ENCODE measurements at places on chromosomes 4 and X.

GRCh38 chr4:188408244-188409030 lies 269.2 kb downstream of the TRIML1 start:
- no peak for DNase-seq

DNA sequence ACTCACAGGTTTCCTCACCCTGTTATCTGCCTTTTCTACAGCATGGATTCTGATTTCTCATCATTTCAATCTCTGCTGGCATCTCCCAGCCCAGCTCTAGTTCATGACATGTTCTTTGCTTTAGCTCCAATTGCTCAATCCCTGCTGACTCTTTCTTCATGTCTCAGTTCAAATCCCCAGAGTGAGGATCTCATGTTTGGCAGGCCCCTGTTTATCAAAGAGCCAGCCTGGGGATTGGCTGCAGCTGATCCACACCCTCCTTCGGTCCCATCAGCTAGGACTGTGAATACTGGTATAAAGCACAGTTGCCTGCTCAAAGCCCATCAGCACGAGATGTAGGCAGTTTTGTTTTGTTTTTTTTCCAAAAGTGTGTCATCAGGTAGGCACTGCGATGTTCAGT lies 14.4 kb upstream of the CC2D2A start:
- no peak for DNase-seq

- DNase-seq = no peak
Measured at GRCh38 chr4:1571165-1572009, 112.7 kb downstream of the FAM53A start.

- DNase-seq = no peak
Measured at GRCh38 chr4:127852661-127853060, 28.0 kb upstream of the PLK4 start.

- no peak for DNase-seq
Measured at GRCh38 chr4:100113096-100113495, 77.2 kb downstream of the DDIT4L start.

- no peak for DNase-seq
Measured at GRCh38 chrX:110268886-110269285, 49.0 kb downstream of the AMMECR1 start.

GRCh38 chr4:113591982-113592381 lies 169.6 kb downstream of the CAMK2D start:
- no peak for DNase-seq

- DNase-seq = no peak
Measured at GRCh38 chrX:112646651-112647050, 33.1 kb downstream of the LHFPL1 start.

DNA sequence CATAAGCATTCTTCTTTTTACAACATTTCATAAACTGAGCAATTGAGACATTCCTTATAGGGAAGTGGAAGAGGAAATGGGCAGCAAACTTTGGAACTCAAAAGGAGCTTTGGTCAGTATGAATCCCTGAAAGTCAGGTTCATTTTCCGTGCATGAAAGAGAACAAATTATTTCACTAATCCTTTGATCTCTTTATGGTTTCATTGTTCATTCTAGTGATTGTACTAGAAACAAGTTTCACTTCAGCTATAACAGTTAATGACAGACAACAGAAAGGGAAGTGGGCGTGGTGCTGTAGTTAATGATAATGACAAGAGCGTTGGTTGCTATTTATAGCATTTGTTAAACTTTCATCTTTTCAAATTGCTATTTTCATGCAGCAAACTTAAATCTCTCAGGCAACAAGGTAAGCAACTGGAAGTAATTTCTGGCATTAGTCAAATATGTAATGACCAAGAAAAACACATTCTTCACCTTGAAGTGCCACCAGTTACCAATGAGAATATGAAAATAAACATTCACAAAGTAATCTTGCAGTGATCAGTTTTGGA lies 98.4 kb downstream of the AREG start:
- no peak for DNase-seq

DNA sequence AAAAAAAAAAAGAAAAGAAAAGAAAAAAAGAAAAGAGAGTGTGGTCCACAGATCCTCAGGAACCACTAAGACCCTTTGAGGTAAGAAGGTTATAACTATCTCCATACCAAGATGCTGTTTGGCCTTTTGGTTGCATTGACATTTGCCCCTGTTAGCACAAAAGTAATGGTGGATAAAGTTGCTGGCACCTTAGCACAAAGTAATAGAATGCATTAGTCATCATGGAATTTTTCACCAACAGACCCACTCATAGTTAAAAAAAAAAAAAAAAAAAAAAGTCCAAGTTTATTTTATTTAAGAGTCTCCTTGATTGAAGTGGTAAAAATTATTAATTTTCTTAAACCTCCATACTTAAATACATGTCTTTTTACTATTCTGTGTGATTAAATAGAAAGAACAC lies 78.4 kb upstream of the RBPJ start:
- no peak for DNase-seq

GRCh38 chr4:22482250-22483127 lies 33.4 kb downstream of the ADGRA3 start:
- no peak for DNase-seq

DNA sequence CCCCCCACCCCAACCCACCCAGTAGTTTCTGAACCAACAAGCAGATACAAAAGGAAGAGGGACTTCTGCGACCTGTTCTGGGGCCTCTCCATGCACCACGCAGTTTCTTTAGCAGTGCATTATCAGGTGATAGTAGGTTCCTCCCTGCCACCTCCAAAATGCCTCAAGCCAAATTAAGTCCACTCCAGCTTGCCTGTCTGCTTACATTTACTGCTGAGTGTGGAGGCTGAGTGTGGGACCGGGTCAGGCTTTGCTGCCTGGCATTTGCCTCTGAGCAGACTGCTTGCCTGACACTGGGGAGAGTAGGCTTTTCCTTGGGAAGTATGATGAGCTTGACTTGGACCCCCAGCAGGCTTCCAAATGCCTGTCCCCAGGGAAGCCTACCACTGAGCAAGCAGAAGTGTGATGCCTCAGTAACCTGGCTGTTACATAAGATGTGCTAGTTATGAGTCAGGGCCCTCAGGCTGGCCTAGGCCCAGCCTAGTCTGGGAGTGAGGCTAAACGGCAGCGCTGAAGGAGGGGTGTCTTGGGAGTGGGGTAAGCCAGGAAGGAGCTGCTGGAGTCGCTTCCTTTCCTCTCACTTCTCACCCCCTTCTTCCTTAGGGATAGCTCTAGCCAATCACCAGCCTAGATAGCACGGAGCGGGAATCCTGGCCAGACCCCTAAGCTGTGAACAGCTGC lies 9.0 kb downstream of the TSC22D3 start:
- DNase-seq = no peak

GRCh38 chr4:3712112-3712805 lies 53.9 kb upstream of the ADRA2C start:
- DNase-seq = no peak

DNA sequence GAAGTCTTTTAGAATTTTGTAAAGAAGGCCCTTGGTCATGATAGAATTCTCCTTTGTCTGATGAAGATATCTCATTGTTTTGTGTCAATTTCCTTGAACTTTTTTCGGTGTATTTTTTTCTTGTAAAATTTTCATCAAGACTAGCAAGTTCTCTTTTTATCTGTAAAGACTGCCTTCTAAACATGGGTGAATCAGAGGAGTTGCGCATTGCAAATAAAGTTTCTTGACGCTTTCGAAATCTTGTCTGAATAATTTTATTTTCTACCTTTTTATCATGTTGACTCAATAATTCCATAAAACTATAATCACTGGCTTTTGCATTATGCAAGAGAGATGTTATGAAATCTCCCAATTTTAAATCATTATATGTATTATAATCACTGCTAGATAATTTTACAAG lies 66.2 kb downstream of the NCAPG start:
- DNase-seq = no peak

GRCh38 chrX:13285229-13285628 lies 34.6 kb downstream of the ATXN3L start:
- no peak for DNase-seq

- peak; percentile 17 for DNase-seq
Measured at GRCh38 chr4:107034996-107035818, 906 bp downstream of the DKK2 start.
